KBM-7 (cell line): ENCODE measurements at places on chromosomes 2 and 18.

DNA sequence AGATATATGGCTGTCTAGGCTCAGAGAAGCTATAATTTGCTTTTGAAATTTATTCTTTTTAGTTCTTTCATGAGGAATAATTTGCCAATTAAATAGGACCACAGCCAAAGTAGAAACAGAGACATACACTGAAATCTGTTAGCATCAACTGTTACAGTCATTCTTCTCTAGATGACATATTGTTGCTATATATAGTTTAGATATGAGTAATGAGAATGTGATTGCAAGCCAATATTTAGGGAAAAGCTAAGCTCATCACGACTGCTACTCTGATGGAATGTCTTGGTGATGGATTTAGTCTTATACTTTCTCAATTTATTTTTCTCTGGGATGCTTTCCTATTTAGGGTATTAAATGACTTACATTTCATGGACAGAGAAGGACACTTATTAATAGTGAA lies 259.1 kb downstream of the LNPK start:
- no peak for DNase-seq

GRCh38 chr18:14086458-14087231 lies 45.6 kb downstream of the ZNF519 start:
- peak; percentile 61 for DNase-seq

GRCh38 chr2:19360966-19361321 lies 2.5 kb upstream of the OSR1 start:
- DNase-seq: no peak

DNA sequence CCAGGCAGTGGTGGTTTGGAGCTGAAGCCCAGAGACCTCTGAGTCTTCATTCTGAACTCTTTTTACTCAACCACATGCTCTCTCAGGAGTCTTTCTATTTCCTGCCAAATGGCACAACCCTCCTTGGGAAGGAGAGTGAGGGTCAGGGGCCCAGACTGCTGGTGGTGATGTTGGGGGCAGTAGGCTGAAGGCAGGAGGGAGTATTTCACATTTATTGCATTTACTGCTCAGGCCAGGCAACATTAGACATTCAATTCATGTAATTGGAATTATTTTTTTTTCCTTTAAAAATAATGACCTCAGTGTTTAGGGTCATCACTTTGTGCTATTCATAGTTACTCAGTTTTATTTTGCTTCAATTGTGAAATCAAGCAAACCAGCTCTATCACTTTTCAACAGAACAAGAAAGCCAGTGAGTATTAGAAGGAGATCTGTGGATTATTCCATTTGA lies 311.3 kb upstream of the NT5C1B start:
- DNase-seq: no peak

DNA sequence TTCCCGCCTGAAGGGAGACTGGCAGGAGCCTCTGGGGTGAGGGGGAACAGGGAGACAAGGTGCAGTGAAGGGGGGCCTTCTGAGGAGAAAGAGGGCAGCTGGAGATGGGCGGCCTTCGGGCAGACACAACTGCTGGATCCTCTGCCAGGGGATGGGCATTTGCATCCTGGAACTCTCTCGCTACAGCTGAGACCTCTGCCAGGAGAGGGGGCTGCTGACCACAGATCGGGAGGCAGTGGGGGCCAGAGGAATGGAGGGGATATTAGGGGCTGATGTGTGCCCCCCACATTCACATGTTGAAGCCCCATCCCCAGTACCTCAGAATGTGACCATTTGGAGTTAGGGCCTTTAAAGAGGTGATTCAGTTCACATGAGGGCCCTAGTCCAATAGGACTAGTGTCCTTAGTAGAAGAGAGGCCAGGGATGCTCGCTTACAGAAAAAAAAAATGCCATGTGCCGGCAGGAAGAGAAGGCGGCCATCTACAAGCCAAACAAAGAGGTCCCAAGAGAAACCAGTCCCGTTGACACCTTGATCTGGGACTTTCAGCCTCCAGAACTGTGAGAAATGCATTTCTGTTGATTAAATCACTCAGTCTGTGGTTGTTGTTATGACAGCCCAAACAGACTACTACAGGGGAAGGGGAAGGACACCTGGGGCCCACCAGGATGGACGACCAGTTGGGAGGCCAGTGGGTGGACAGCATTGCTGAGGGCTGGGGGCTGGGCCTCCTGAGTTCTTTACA lies 50.0 kb downstream of the TRABD2A start:
- no peak for DNase-seq

DNA sequence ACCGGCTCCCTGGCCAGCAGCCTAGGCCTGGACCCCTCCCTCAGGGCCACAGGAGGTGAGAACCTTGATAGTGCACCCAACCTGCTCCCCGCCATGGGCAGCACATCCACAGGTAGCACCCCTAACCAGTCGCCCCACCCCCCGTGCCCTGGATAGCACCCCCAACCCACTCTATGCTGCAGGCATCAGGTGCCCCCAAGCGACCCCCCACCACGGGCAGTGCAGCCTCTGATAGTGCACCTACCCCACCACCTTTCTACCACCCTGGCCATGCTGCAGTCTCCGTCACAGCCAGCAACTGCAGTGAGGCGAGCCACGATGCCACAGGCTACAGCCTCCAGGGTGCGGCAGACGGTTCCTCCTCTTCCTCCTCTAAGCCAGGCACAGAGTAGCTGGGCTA lies 55.6 kb downstream of the SOWAHC start:
- DNase-seq: no peak

DNA sequence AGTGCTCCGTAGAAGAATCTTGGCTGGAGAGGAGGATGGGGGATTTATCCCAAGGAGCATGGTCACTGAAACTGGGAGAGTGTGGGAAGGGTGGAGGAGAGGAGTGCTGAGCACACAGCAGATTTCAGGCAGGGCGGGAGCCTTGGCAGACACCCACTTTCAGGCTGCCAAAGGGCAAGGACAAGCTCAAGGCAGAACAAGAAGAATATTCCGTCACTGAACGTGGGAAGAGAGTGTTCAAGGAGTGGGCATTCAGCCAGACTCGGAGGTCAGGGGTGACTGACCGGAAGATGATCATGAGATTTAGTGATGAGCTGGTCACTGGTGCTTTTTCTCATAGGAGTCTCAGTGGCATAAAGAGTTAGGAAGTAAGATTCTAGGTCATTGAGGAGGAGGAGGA lies 136.2 kb upstream of the RASGRP3 start:
- no peak for DNase-seq

- no peak for DNase-seq
Measured at GRCh38 chr2:222783592-222783991, 77.2 kb upstream of the ACSL3 start.

- DNase-seq: no peak
Measured at GRCh38 chr2:147365622-147366021, 479.2 kb upstream of the ACVR2A start.

GRCh38 chr2:197626965-197627625 lies 48.3 kb downstream of the RFTN2 start:
- no peak for DNase-seq

GRCh38 chr2:237689336-237690131 lies 62.1 kb downstream of the LRRFIP1 start:
- no peak for DNase-seq

- DNase-seq: peak; percentile 67
Measured at GRCh38 chr2:128623776-128624761, 305.4 kb upstream of the HS6ST1 start.

DNA sequence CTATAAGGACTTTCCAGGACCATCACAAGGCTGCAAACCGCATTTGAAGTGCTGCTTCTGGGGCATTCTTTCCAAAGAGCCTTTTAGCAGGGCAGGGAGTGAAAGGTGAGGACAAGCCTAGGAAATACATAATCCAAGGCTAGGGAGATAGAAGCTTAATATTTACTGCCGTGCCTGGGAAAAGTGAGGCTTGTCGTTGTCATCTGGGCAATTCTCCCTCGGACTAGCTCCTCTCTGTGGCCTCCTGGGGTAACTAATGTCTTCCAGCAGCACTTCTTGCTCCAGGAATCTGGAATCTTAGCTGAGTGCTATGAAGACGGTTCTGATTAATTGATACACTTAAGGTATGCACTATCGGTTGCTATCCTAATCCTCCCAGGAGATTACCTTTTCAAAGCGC lies 69.3 kb upstream of the ATL2 start:
- no peak for DNase-seq

DNA sequence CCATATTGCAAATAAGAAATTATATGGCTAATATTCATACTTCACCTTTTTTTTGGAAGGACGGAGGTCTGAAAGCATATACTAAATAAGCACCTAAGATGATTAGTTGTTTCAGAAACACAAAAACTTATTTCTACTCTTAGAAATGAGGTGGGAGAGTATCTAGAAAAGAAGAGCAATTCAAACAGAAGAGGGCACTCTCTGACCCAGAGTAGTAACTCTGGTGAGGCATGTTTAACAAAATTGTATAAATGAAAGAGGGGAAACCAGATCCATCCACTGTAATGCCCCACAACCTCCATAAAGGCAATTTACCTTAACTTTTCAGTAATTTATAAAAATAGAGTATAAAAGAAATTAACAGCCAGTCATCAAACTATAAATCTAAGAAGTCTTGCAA lies 669.6 kb upstream of the VRK2 start:
- DNase-seq: peak; percentile 55
